ENCODE measurements at places on chromosomes 4 and X.
A peak's percentile ranks its signal among the peaks of the same experiment; 100 is the strongest.

GRCh38 chr4:103011378-103012025 is 8.0 kb downstream of the SLC9B1 start:
- DNase-seq: no peak

GRCh38 chr4:172740434-172740833 is 428.2 kb upstream of the GALNT7 start:
- DNase-seq: no peak

- DNase-seq: no peak
These were observed 35.9 kb upstream of the HPSE start for GRCh38 chr4:83370640-83370906.

DNA sequence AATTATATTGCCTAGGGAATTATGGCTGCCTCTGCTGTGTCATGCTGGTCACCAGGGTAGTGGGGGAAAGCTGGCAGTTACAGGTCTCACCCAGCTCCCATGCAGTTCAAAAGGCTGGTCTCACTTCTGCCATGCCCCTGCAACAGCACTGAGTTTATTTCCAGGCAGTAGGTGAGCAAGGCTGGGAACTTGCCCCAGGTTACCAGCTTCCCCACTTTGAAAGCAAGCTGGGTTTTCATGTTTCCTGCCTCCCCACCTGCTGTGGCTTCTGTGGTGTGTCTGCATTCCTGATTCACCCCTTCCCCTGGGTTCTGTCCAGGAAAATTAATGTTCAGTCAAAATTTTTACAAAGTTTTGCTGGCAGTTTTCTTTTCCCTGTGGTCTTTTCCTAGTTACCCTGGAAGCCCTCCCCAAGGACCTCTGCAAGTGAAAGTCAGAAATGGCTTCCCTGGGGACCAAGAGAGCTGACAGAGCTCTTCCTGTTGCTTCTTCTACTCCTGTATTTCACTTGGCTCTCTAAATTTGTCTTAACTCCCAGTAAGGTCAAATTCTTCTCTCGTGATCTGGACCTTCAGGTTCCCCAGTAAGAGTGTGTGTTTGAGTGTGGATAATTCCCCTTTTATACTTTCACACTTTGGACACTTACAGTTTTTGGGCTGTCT is 58.5 kb upstream of the AGTR2 start:
- no peak for DNase-seq

- DNase-seq: no peak
These were observed 361.7 kb upstream of the FAT1 start for GRCh38 chr4:187085339-187085738.

DNA sequence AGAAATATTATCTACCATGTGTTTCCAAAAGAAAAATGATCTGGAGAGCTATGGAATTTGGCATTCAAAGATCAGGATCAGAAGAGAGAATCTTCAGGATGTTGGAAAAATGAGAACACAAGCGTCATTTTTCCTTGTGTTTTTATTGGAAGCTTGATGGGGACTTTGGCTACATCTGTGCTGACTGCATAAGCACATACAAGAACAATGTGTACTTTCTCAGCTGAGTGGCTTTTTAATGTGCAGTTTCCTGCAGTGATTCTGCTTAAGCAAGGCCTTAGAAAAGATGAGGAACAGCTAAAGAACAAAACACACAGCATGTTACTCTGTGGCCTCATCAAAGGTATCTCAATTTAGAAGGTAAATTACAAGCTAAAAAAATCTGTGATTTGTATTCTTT is 1039.9 kb downstream of the GLUD2 start:
- DNase-seq: no peak

DNA sequence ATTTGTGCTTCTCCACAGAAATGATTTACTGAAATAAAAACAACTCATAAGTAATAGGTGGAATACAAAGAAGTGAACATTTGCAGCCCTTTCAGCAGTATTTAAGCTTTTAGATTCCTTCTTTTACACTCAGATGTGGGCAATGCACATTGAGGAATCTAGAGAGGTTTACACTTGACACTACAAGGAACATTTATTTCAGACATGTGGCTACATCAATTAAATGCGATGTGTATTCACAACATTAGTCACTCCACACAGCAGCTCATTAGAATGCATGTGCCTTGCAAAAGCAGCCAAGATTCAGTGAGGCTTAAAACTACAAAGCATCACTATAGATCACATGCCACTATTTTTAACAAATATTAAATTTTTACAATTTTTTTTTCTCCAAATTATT is 480.7 kb downstream of the INPP4B start:
- no peak for DNase-seq

DNA sequence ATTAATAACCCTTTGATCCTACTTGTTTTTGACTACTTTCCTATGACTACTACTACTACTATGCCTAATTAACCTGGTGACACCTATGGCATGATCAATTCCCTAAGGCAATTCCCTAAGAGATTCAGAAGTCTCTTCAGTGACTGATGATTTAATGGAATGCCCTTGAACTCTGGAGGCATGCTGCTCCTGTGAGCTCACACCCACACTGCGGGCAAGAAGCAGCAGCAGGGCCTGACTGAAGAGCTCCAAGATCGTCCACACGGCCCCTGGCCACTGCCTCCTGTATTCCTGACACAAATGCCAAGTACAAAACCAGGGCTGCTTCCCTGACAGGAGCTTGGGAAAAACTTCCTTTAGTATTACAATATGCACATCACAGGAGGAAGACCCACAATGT is 74.2 kb upstream of the STS start:
- DNase-seq: no peak

GRCh38 chr4:37685823-37686372 is 278 bp downstream of the RELL1 start:
- peak; percentile 64 for DNase-seq

DNA sequence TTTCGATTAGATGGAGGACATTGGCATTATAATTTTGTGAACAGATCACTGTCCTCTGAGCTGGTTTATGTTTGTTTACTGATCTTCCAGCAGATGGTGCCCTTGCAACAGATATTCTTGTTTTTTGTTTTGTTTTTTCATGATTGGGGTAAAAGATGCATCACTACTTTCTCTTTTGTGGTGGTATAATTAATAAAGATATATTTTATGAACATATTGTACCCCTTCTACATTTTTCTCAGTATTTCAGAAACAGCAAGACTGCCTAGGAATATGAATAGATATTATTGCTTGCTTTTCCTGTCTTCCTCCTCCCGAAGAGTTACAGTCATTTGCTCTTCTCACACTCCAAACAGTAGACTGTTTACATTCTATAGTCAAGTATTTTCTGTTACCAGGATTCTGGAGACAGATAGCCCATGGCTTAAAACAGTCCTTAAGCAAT is 905.2 kb downstream of the TRAM1L1 start:
- no peak for DNase-seq

DNA sequence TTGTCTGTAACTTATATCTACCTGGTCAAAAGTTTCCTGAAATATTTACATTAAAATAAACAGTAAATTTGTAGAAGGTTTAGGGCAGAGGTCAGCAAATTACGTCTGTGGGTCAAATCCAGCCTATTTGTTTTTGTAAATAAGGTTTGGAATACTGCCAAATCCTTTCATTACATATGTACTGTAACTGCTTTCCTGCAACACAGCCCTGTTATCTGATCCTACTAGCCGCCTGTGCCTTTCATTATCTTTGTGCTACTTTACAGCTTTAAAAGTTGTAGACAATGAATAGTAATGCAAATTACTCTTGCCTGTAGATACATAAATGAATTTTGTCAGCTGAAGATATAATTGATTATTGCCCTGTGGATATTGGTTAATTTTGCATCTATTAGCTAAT is 369.6 kb upstream of the SLC7A11 start:
- peak; percentile 44 for DNase-seq

DNA sequence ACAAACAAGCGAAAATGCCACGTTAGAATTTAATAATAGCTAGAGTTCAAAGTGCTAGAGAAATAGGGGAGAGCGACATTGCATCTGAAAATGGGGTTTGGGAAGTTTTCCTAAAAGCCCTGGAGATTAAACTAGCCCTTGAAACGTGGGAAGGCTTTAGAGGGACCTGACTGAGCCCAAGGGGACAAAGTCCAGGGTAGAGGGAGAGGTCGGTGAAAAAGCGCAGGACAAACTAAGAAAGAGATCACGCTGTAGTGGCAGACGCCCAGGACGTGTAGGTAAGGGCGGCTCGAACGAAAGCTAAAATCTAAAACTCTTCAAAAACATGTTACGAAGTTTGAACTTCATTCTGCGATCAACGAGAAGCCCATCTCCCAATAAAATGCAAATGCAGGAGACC is 1.1 kb upstream of the ATP11C start:
- no peak for DNase-seq

DNA sequence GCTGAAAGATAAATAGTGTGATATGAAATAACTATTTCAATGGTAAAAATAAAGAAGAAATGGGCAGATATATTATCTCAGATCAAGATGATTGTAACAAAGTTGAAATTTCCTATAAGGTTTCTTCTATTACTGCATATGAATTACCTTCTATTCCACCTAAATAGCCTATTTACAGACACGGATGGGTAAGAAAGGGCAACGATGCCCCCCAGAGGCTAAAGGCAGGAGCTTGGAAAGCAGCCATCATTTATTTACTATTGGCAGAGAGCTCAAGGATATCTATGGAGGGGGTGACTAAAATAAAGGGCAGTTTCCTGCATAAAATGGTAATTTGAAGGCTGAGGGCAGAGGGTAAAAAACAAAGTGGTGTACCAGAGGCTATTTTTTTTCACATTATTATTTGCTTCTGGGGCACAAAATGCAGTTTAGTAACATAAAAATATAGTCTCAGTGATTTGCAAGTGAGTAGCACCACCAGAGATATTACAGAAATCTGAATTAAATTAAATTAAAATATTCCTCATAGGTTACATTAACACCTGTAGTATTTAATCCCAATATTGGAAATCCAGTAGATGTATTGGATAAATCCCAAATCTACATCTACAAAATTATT is 123.1 kb downstream of the BTC start:
- peak; percentile 60 for DNase-seq

DNA sequence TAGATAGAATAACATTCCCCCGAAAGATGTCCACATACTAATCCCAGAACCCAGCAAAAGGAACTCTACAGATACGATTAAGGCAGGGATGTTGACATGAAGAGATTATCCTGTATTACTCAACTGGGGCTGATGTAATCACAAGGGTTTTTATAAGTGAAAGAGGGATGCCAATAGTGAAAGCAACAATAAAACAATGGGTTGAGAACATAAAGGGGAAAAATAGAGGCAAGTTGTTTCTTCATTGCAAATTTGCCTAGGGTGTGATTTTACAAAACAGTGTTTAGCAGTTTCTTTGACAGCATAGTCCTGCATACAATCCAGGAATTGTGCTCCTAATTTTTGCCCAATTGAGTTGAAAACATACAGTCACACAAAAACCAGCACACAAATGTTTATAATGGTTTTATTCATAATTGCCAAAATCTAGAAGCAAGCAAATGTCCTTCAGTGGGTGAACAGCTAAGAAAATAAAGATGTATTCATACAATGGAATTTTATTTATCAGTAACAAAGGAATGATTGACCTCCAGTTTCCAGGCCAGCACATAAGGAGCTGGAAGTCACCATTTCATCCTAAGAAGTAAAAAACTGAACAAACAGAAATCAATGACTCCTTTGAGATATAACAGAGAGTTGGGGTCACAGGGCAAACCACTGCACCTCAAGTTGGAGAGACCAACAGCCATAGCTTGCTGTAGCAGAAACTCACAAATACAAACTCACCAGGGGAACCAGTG is 107.2 kb downstream of the CENPC start:
- no peak for DNase-seq

GRCh38 chrX:69951753-69952152 is 98.0 kb downstream of the AWAT2 start:
- no peak for DNase-seq

- no peak for DNase-seq
These were observed 7.1 kb downstream of the NDUFA1 start for GRCh38 chrX:119878740-119879139.

DNA sequence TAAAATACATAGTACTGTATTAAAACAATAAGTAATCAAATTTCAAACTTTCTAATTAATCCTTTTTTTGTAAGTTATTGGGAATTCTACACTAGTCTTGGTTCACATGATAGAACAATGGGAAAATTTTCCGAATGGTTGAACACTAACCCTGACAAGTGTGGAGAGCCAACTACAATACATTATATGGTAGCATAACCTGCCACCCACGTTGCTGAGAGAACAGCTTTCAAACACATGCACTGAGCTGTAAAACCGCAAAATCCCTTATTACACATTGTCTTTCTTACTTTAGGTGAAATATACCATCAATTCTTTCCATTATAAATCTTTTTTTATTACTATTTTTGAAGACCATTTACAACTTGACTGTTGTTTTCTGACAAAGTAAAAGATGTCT is 54.7 kb downstream of the ANAPC10 start:
- DNase-seq: no peak
